ENCODE measurements at places on chromosomes 3 and 15. TPM values are rescaled to one million over a fixed set of nuclear protein-coding genes. Genes with fewer than 3 reads are reported as not detected.

RAB6B gene
- total RNA-seq, result 0.07 TPM

GATA2 gene
- not detected for total RNA-seq

MESP2 gene
- total RNA-seq, result not detected

CCDC54 gene
- total RNA-seq, result not detected

STRA6 gene
- not detected for total RNA-seq

GPR27 gene
- 1.0 TPM for total RNA-seq

CFAP44 gene
- 2.7 TPM for total RNA-seq

DOCK3 gene
- 1.7 TPM for total RNA-seq

KCNMB2 gene
- not detected for total RNA-seq

TRIM42 gene
- total RNA-seq, result not detected

ARNT2 gene
- not detected for total RNA-seq

DNA sequence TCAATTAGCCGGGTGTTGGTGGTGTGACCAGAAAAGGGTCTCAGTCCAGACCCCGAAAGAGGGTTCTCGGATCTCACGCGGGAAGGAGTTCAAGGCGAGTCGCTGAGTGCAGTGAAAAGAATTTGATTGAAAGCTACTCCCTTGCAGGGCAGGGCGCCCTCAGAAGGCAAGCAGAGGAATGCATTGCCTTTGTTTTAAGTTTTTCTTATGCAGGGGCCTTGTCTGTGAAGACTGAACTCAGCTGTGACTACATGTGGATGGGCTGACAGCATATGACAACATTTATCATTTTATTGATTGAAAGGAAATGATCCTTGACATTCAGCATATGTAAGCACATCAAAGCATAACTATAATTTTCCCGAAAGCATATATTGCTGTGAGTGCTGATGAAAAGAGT, 11.8 kb downstream of the CPN2 start:
- peaks cover 24% of the 10 kb centered on the region for H3K27me3 ChIP-seq
- H3K4me3 ChIP-seq, result no peak overlapping the region
- DNase-seq, result no peak
- peaks cover 2% of the 10 kb centered on the region for H3K4me1 ChIP-seq
- H3K27ac ChIP-seq, result no peak overlapping the region

DNA sequence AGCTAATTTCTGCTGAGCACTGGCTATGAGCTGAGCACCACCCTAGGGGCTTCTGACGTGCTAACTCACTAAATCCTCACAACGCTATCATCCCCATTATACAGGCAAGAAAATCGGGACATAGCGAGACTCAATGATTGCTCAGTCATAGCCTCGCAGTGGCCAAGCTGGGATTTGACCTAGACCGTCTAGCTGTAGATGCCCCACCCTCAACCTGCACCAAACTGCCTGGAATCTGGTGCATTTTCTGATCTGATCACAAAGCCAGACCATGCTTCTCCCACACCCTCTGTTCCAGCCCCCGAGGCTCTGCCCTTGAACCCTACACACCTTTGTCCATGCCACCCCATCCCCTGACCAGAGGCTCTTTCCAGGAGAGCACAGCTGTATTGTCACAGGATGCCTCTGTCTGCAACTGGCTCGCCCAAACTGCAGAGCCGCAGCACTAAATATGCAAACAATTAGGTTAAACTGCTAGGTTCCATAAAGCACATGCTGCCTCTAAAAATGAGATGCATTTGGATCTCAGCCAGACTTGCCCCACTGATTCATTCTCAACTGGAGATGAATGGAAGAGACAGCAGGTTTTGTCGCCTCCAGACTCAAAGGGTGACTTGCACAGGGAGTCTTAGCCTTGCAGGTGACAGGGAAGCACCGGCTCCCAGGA, 95.2 kb downstream of the NUP210 start:
- H3K4me1 ChIP-seq, result no peaks in the 10 kb centered on the region
- no peaks in the 10 kb centered on the region for H3K27me3 ChIP-seq
- H3K4me3 ChIP-seq, result no peak overlapping the region
- H3K36me3 ChIP-seq, result peaks cover 65% of the 10 kb centered on the region
- no peak for DNase-seq

DNA sequence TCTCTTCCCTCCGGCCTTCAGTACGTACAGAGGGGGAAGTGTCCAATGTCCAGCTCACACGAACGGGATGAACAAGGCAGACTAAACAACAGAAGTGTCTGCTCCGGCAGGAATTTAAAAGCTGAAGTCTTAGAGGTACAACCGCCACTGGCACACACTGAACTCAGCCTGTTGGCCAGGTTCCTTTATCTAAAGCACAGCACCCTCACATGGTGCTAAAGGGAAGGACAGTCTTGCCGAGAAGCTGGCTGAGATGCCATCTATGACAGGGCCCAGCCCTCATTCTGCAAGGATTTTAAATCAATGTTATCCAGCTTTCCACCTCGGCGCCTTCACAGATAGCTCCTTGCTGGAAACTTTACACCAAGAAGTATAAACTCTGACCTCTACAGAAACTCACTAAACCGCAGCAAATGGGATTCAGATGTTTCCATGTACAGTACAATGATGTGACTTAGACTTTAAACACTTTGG, 2.8 kb downstream of the ADAMTS17 start:
- H3K36me3 ChIP-seq, result no peaks in the 10 kb centered on the region
- H3K4me1 ChIP-seq, result peaks cover 27% of the 10 kb centered on the region
- H3K4me3 ChIP-seq, result peak overlapping the region; percentile 47
- peaks cover 32% of the 10 kb centered on the region for H3K27me3 ChIP-seq
- peak; percentile 90 for DNase-seq

GRCh38 chr3:31240466-31240865, 292.3 kb upstream of the STT3B start:
- DNase-seq, result peak; percentile 43
- no peak overlapping the region for H3K4me3 ChIP-seq
- H3K36me3 ChIP-seq, result no peaks in the 10 kb centered on the region

DNA sequence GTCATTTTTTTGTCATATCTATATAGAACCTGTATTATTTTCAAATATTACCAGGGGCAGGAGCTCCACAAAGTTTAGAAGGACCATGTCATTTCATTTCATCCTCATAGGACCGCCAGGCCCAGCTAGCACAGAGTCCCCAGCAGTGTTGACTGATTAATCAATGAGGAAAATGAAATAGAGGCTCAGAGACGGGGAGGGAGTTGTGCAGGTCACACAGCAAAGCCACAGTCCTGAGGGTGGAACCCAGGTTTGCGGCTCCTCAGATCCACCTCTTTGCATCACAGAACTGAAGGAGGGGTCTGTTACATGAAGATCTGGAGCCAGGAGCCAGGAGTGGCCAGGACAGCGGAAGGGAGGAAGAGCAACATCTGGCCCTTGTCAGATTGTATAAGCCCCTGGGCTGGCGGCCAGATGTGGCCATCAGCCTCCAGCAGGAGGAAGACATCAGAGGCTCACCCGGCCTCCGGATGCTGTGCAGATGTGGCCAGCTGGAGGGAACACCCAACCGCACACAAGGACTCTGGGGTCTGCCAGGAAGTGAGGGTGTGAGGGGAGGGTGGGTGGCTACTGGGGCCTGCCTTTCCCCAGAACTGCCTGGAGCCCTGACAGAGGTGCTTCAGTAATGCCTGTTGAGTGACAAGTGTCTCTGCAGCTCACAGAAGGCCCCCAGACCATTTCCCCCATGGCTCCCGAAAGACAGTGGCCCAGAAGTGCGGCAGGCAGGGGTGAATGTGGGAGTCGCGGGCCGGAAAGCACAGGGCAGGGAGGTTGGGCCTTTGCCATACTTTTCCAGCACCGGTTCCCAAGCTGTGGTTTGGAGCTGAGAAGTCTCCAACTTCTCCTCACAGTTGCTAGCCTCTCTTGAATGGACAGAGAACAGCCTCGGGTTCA, 21.3 kb downstream of the EFCC1 start:
- DNase-seq, result no peak
- H3K4me1 ChIP-seq, result peaks cover 14% of the 10 kb centered on the region
- no peak overlapping the region for H3K4me3 ChIP-seq

- no peak for DNase-seq
- no peaks in the 10 kb centered on the region for H3K4me1 ChIP-seq
- H3K4me3 ChIP-seq, result no peak overlapping the region
- H3K36me3 ChIP-seq, result no peaks in the 10 kb centered on the region
- H3K27me3 ChIP-seq, result no peaks in the 10 kb centered on the region
Observed at GRCh38 chr3:137835096-137835495, 71.0 kb downstream of the SOX14 start.

GRCh38 chr3:190265126-190265525, 57.1 kb downstream of the CLDN1 start:
- peaks cover 2% of the 10 kb centered on the region for H3K27me3 ChIP-seq
- no peak overlapping the region for H3K27ac ChIP-seq
- H3K4me1 ChIP-seq, result no peaks in the 10 kb centered on the region
- no peak for DNase-seq
- no peak overlapping the region for H3K4me3 ChIP-seq

DNA sequence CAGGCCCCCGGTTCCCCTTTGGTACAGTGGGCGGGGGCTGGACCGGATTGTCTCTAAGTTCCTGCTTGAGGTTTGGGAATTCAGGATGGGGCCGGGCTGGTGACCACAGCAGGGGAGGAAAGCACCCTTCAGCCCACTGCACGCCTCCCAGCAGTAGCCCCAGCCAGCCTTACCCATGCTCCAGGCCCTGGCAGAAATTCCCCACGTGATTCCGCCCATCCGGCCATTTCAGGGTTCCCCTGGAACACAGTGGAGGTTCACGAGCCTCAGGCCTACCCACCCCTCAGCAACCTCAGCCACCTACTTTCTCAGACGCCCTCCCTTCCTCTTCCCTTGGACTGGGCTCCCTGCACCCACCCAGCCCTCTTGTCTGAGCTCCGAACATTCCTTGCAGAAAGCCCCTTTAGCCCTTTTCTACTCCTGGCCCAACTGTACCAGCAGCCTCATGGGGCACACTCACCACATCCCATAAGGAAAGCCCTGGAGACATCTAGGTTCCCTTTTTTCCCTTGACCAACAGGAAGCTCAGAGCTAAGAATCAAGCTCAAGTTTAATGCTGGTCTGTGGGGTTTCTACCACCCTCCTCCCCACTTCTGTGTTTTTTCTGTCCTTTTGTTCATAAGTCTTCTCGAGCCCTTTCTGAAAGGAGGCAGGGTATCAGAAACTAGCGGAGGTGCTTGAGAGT, 11.5 kb downstream of the ALS2CL start:
- H3K27me3 ChIP-seq, result no peaks in the 10 kb centered on the region
- H3K36me3 ChIP-seq, result no peaks in the 10 kb centered on the region
- no peak overlapping the region for H3K27ac ChIP-seq
- H3K4me1 ChIP-seq, result no peaks in the 10 kb centered on the region

- H3K27me3 ChIP-seq, result no peaks in the 10 kb centered on the region
- peak overlapping the region; percentile 3 for H3K27ac ChIP-seq
- H3K4me3 ChIP-seq, result no peak overlapping the region
- H3K36me3 ChIP-seq, result peaks cover 13% of the 10 kb centered on the region
Observed at GRCh38 chr3:49493901-49494300, 23.8 kb downstream of the DAG1 start.

DNA sequence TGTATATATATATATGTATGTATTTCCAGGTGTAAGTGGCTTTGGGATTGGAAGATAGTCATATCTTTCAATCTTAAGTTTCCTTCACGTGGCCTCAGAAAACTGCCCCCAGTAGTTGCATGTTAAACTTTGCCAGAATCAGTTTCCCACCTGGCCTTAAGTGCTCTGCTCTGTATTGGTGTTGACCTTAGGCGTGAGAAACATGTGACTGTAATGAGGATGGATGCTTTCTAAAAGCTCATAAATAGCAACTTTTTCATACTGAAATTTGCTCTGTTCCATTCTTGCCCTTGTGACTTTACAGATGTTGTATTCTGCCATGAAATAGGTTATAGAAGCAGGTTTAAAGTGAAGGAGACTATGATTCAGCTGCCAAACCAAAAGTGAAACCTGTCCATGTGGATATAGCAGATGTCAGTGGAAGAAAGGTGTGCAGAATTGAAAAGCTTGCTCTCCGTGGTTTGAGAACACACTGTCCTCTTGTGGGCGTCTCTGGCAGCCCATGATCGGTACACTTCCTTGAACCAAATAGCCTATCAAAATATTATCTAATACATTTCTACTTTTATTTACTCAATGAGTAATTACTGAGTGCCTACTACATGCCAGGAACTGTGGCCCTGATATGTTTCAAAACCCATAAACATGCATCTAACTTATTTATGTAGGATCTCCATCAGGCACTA, 15.8 kb downstream of the SCG5 start:
- peaks cover 16% of the 10 kb centered on the region for H3K36me3 ChIP-seq
- peak overlapping the region; percentile 8 for H3K27ac ChIP-seq
- no peaks in the 10 kb centered on the region for H3K27me3 ChIP-seq
- peaks cover 19% of the 10 kb centered on the region for H3K4me1 ChIP-seq
- peak; percentile 77 for DNase-seq
- peak overlapping the region; percentile 20 for H3K4me3 ChIP-seq

- H3K36me3 ChIP-seq, result no peaks in the 10 kb centered on the region
- H3K27ac ChIP-seq, result no peak overlapping the region
- H3K4me3 ChIP-seq, result peak overlapping the region; percentile 13
- DNase-seq, result peak; percentile 75
Observed at GRCh38 chr3:186185194-186185787, 76.4 kb upstream of the ETV5 start.

DNA sequence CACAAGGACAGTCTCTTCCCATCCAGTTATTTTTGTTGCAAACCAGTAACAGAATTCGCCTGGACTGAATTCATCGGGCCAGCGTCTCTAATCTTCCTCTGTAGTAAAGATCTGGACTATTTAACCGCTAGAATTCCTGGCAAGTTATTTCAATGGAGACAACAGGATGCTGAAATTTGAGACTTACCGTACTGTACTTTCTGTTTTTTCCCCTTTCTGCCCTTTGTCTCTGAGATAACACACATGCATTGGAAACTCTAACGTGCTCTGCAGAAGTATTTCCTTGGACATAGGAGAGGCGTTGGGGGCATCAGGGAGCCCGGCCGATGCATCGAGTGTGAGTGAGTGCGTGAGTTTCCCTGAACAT, 61.5 kb downstream of the ASB7 start:
- H3K27me3 ChIP-seq, result peaks cover 13% of the 10 kb centered on the region
- H3K27ac ChIP-seq, result no peak overlapping the region
- H3K4me3 ChIP-seq, result no peak overlapping the region
- no peak for DNase-seq
- no peaks in the 10 kb centered on the region for H3K4me1 ChIP-seq

- H3K4me3 ChIP-seq, result peak overlapping the region; percentile 34
- H3K36me3 ChIP-seq, result peaks cover 37% of the 10 kb centered on the region
- H3K4me1 ChIP-seq, result peaks cover 76% of the 10 kb centered on the region
- H3K27ac ChIP-seq, result no peak overlapping the region
- no peak for DNase-seq
- peaks cover 17% of the 10 kb centered on the region for H3K27me3 ChIP-seq
Observed at GRCh38 chr3:192896208-192896607, 21.4 kb downstream of the MB21D2 start.

DNA sequence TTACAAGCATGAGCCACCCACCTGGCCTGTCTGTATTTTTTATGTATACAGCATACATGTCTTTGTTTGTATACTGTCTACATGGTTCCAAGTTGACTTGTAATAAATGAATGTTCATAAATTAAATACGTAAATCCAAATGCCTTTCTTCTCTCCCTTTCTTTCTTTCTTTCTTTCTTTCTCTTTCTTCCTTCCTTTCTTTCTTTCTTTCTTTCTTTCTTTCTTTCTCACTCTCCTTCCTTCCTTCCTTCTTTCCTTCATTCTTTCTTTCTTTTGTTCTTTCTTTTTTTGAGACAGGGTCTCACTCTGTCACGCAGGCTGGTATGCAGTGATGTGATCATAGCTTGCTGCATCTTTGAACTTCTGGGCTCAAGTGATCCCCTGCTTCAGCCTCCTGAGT, 17.1 kb upstream of the ZNF710 start:
- no peak for DNase-seq
- peaks cover 20% of the 10 kb centered on the region for H3K27me3 ChIP-seq
- H3K4me3 ChIP-seq, result no peak overlapping the region
- no peaks in the 10 kb centered on the region for H3K4me1 ChIP-seq
